ENCODE measurements at places on chromosomes 11 and 22.

- no peak for DNase-seq
These were observed 7.7 kb downstream of the SLC37A2 start for GRCh38 chr11:125070699-125071254.

DNA sequence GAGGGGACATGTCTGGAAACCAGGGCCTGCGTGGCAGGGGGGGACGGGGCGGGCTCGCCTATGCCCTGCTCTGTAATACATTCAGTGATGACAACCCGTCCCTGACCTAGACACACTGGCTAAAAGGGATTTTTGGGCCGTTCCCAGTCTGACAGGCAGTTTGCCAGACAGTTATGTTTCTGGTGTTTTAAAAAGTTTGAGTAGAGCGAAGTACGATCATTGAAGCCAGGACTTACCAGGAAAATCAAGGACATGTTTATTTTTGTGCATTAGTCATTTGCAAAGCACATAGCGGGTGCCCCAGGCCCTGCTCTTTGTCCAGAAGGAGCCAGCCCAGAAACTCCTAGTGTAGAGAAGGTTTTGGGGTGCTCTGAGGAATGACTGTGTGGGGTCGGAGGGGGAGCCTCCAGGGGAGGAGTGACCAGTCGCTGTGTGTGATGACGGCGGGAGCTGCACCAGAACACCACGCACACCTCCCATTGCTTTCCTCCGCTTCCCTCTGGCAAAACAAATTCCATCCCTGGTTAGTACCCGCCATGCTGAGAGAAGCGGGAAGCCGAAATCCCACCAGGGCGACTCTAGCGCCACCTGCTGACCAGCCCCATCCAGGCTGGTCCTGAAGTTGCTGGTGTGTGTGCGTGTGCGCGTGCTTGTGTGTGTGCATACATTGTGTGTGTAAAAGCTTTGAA is 50.8 kb downstream of the FBLN1 start:
- peak; percentile 60 for DNase-seq

DNA sequence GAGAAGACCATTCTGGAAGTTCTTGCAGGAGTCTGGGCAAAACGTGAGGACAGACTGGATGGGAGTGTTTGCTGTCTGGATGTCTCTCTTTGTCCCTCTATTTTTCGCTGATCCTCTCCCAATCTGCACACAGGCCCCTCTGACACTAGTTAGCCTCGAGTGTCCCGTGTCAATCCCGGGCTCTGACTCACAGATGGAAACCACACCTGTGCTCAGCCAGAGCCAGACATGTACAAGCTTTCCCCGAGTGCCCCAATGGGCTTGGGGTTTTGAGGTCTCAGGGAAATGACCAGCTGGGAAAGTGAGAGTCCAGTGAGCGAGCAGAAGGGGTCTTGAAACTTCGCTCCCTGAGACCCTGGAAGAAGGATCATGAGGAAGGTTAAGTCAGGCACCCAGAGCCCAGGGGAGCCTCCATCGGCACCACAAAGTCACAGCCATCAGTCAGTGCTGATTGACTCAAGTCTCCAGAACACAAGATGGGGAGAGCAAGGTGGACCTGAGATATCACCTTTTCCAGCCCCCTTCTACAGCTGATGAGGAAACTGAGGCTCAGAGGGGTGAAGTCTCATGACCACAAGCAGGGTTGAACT is 13.9 kb downstream of the APOL2 start:
- no peak for DNase-seq

DNA sequence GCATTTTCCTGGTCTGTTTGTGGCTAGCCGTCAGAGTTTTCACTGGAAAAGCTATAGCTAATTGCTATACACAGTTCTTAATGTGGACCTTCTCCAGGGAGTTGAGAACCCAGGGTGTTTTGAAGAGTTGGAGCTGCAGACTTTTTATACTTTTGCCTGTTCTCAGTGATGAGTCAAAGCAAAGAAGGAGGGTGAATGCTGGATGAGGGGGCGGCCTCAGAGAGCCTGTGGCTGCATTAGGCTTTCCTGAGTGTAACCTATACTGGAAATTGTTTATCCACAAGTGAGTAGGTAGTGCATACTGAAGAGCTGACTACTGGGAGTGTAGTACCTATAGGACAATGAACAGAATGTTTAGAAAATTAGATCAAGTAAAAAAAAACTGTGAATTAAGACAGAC is 79.7 kb upstream of the HORMAD2 start:
- DNase-seq, result no peak

DNA sequence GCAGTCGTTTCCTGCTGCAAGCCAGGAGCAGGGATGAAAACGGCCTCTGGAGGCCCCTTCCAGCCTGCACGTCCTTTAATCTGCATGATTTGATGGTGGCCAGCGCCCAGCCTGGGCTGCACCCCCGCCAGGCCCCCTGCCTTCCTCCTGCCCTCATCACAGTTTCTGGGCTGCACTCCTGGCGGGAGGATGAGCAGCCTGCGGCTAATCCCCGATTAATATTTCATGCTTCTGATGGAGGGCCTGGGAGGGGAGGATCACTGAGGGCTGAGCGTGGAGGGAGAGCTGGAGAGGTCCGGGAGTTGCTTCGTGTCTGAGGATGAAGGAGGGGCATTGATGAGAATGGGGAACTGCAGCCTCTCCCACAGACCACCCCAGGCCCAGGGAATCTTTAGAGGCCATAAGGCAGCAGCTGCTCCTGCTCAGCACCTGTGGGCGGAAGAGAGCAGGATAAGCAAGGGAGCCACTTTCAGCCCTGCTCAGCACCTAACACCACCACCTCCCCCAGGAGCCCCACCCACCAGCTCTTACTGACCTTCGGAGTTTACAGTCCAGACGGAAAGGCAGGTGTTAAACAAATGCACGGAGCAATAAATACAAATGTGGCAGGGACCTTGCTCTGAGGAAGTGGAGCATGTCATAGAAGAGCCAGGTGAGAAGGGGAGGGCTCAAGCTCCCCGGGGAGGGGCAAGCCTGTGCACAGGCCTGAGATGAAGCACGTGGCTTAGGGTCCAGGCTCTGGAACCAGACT is 135.0 kb upstream of the NECTIN1 start:
- no peak for DNase-seq

GRCh38 chr22:21033895-21034294 is 1.5 kb upstream of the SLC7A4 start:
- DNase-seq, result no peak

- no peak for DNase-seq
These were observed 667 bp downstream of the ACCS start for GRCh38 chr11:44066732-44067141.

- no peak for DNase-seq
These were observed 12.9 kb upstream of the CRKL start for GRCh38 chr22:20904008-20904979.
